ENCODE measurements at places on chromosomes 12 and 14.

DNA sequence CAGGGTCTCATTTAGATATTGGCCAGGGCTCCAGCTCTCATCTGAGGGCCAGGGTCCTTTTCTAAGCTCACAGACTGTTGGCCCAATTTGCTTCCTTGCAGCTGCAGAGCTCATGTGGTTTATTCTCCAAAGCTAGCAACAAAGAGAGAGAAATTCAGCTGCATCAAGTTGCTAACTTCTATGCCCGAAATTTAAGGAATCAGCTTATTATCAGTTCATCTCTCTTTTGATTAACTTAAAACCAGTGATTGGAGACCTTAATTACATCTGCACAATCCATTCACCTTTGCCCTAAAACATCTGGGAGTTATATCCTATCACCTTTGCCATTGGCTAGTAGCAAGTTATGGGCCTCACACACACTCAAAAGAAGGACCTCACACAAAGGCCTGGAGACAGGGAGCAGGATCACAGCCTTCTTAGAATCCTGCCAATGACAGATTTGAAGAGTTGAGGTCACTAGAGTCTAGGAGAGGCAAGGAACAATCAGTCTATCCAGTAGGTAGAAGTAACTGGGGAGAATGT, 258.8 kb upstream of the GARIN6 start:
- no peaks in the 10 kb centered on the region for H3K27me3 ChIP-seq
- no peaks in the 10 kb centered on the region for H3K36me3 ChIP-seq
- H3K27ac ChIP-seq, result no peak overlapping the region
- DNase-seq, result no peak
- H3K4me3 ChIP-seq, result no peak overlapping the region

GRCh38 chr14:53528185-53528671, 375.1 kb upstream of the DDHD1 start:
- no peaks in the 10 kb centered on the region for H3K27me3 ChIP-seq
- H3K27ac ChIP-seq, result no peak overlapping the region
- no peak for DNase-seq
- no peaks in the 10 kb centered on the region for H3K36me3 ChIP-seq
- no peak overlapping the region for H3K4me3 ChIP-seq

DNA sequence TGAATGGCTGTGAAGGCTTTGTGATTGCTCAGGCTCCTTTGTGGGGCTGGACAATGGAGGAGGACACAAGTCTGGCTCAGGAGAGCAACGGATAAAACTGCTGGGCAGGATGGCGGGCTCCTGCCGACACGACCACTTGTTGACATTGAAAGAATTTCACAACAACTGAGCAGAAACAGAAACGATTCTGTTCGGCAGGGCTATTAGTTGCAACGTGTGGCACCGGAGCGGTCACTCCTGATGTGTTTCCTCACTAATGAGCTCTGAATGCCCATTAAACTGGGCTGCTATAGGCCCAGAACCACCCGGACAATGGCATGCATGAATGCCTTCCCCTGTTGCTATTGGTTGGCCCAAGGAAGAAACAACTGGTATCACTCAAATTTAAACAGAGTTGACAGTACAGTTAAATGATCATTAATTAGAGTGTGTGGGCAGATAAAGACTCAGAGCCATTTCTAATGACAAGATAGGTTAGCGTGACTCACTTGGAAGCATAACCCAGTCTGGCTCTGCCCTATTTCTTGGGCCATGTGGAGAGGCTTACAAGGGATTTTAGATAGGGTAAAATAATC, 142.9 kb downstream of the ASCL1 start:
- no peaks in the 10 kb centered on the region for H3K36me3 ChIP-seq
- no peaks in the 10 kb centered on the region for H3K4me1 ChIP-seq
- no peak overlapping the region for H3K27ac ChIP-seq
- no peaks in the 10 kb centered on the region for H3K27me3 ChIP-seq
- DNase-seq, result no peak

DNA sequence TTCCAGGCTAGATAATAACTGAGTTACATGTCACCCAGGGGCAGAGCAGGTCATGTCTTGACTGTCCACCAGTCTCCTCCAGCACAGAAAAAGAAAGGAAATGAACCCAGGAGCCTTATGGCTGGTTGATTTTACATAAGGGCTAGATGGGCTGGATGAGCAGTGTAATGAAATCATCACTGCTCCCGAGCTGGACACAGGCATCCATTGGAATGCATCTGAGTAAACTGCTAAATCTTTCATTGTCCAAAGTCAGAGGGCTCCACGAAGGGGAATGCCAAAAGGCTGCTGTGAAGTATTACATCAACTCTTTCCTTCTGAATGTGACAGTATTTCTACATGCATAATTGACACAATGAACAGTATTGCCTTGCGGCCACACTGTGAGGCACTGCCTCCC, 30.1 kb upstream of the TSPAN11 start:
- no peak overlapping the region for H3K4me3 ChIP-seq
- H3K36me3 ChIP-seq, result no peaks in the 10 kb centered on the region
- no peak for DNase-seq
- no peaks in the 10 kb centered on the region for H3K27me3 ChIP-seq
- H3K4me1 ChIP-seq, result no peaks in the 10 kb centered on the region

DNA sequence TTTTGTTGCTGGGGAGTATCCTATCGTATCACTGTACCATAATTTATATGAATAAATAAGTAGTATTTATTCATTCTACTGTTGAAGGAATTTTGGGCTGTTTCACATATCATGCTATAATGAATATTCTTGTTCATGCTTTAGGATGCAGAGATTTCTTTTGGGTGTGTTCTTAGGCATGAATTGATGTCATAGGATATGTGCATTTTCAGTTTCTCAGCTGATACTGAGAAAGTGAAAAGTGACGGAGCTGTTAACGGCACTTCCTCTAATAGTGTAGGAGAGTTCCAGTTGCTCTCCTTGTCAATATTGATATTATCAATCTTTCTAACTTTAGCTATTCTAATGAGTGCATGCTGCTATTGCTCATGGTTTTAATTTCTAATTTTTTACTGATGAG, 23.2 kb upstream of the SDR39U1 start:
- no peak overlapping the region for H3K4me3 ChIP-seq
- no peaks in the 10 kb centered on the region for H3K4me1 ChIP-seq
- H3K27me3 ChIP-seq, result no peaks in the 10 kb centered on the region
